Activated CD8-positive, alpha-beta T cell treated with anti-CD3 and anti-CD28 coated beads, Interleukin-2, amount 10 ng/mL, durations not matched to agents 7 days and 5 days (primary cell): ENCODE measurements at places on chromosomes 2 and 18. TPM values are rescaled to one million over a fixed set of nuclear protein-coding genes. Genes with fewer than 3 reads are reported as not detected.

Gene ST6GAL2
- total RNA-seq = not detected

Gene SERPINB3
- total RNA-seq = not detected

DNA sequence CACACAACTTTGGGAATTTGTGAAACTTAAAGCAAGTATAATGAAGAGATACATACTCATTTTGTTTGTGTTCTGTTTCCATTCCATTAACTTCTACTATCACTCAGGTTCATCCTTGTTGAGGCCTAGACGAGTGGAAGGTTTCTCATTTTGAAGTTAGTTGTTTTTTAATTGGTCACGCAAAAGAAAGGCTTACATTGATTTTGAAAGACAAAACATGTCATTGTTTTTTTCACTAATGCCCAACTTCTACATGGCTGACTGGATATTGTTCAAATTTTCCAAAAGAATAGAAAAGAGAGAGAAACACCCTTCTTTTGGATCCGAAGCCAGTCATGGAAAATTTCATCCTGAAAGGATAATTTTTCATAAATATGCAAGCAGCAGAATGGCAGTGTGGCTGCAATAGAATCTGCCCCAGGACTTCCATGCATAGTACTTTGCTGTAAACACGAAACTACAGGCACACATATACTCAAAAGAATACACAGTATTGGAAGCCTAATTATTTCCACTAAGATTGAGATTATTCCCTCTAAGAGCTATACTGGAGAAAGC, 27.4 kb downstream of the PRKCE start:
- no peak for DNase-seq
- H3K27ac ChIP-seq = no peak overlapping the region
- H3K4me1 ChIP-seq = peaks cover 2% of the 10 kb centered on the region
- no peaks in the 10 kb centered on the region for H3K27me3 ChIP-seq

DNA sequence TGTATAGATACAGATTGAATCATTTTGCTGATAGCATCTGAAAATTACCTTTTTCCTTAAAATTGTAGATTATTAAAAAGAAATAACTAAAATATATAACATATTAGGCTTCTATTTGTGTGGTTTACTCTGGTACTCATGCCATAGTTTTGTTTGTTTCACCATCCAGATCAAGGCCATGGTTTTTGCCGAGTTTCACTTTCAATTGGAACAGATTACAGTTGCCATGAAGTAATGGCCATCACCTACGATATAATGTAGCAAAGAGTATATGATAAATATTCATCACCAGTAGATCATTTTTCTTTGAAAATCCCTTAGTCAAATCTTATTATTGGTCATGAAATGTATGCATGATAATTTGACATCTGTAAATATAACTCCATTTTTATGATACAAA, 11.9 kb upstream of the DNAH7 start:
- peaks cover 19% of the 10 kb centered on the region for H3K36me3 ChIP-seq
- H3K27me3 ChIP-seq = no peaks in the 10 kb centered on the region
- DNase-seq = no peak
- H3K4me3 ChIP-seq = no peak overlapping the region
- H3K4me1 ChIP-seq = peaks cover 20% of the 10 kb centered on the region

DNA sequence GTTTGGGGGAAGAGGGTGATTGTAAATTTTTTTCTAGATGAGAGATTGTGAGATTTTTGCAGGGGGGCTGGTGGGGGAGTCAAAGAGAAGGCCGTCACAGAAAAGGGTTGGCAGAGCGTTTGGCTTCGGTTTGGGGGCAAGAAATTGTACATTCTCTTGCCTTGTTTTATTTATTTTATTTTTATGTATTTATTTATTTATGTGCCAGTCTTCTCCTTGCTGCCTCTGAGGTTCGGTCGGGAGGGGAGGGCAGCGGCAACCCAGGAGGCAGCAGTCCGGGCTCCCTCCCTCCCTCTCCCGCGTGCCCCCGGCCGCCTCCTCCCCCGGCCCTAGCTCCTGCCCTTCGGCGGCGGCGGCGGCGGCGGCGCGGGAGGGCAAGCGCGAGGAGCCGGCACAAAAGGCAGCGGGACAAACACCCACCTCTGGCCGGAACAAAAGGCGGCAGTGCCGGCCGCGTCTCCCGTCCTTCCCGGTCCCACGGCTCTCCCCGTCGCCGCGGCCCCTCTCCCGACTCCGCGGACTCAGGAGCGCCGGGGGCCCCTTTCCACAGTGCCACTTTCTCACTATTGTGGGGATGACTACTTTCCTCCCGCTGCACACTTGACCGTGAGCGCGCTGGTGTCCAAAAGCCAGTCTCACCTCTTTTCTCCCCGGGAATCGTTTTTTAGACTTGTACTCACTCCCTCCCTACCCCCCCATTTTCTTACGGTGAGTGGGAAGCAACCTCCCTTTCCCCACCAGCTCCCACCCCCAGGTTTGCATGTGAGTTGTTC, 1.2 kb downstream of the BCL11A start:
- no peaks in the 10 kb centered on the region for H3K36me3 ChIP-seq
- H3K27me3 ChIP-seq = peaks cover 64% of the 10 kb centered on the region
- no peak for DNase-seq
- no peak overlapping the region for H3K27ac ChIP-seq
- peaks cover 43% of the 10 kb centered on the region for H3K4me1 ChIP-seq

Gene CCDC85A
- not detected for total RNA-seq

Gene PRSS56
- total RNA-seq = not detected

Gene MAL
- 188 TPM for total RNA-seq

Gene SOX11
- not detected for total RNA-seq

DNA sequence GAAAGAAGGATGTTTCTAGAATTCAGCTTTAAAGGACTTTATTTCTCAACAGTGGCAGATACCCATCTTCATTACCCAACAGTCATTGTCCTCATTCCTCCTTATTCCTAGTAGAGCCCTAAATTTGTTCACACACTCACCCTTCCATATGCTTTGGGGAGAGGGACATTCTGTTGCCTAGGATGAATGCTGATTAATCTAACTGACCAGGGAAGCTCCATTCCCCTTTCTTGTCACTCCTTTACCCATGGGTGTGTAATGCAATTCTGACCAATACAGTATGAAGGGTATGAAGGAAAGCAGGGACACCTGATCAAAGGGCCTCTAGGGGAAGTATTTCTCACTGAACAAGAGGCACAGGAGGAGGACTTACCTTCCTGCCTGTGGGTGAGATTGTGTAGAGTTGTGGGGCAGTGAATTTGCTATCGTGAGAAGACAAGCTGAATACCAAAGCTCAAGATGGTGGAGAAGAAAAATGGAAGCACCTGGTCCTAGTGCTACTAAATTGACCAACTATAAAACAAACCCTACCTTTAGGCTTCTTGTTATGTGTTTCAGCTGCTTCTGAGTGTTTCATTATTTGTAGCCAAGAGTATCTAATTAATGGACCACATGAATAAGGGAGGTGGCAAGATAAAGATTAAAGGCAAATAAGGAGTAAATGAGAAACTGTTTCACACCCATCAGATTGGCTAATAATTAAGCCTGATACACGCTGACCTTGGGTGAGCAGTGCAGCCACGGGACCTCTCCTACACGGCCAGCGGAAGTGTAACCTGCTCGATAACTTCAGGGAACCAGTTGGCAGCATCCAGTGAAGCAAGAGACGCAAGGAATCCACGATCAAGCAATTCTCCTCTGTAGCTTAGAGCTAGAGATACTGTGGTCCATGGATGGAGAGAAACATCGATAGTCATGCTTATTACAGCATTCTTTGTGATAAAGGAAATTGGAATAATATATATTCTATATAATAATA, 202.3 kb downstream of the MYCN start:
- H3K4me3 ChIP-seq = no peak overlapping the region
- H3K36me3 ChIP-seq = no peaks in the 10 kb centered on the region
- no peak overlapping the region for H3K27ac ChIP-seq
- no peaks in the 10 kb centered on the region for H3K4me1 ChIP-seq

GRCh38 chr2:33444967-33445366, 31.5 kb upstream of the RASGRP3 start:
- H3K4me1 ChIP-seq = no peaks in the 10 kb centered on the region
- DNase-seq = no peak
- no peak overlapping the region for H3K4me3 ChIP-seq

DNA sequence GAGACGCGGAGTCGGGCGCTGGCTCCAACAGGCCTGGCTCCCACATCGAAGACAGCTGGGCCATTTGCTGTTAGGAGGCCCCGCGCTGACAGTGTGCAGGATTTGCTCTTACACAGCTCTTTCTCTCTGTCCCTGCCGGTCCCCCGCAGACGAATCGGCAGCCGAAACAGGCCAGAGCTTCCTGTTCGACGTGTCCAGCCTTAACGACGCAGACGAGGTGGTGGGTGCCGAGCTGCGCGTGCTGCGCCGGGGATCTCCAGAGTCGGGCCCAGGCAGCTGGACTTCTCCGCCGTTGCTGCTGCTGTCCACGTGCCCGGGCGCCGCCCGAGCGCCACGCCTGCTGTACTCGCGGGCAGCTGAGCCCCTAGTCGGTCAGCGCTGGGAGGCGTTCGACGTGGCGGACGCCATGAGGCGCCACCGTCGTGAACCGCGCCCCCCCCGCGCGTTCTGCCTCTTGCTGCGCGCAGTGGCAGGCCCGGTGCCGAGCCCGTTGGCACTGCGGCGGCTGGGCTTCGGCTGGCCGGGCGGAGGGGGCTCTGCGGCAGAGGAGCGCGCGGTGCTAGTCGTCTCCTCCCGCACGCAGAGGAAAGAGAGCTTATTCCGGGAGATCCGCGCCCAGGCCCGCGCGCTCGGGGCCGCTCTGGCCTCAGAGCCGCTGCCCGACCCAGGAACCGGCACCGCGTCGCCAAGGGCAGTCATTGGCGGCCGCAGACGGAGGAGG, 3.5 kb downstream of the GDF7 start:
- H3K27ac ChIP-seq = no peak overlapping the region
- no peak for DNase-seq
- peaks cover 13% of the 10 kb centered on the region for H3K4me1 ChIP-seq
- no peaks in the 10 kb centered on the region for H3K36me3 ChIP-seq
- H3K4me3 ChIP-seq = no peak overlapping the region

Gene CEP76
- total RNA-seq = 17.2 TPM

- H3K36me3 ChIP-seq = no peaks in the 10 kb centered on the region
- H3K4me1 ChIP-seq = no peaks in the 10 kb centered on the region
- H3K27ac ChIP-seq = no peak overlapping the region
- DNase-seq = no peak
Observed at GRCh38 chr2:238975408-238975807, 127.5 kb downstream of the TWIST2 start.

DNA sequence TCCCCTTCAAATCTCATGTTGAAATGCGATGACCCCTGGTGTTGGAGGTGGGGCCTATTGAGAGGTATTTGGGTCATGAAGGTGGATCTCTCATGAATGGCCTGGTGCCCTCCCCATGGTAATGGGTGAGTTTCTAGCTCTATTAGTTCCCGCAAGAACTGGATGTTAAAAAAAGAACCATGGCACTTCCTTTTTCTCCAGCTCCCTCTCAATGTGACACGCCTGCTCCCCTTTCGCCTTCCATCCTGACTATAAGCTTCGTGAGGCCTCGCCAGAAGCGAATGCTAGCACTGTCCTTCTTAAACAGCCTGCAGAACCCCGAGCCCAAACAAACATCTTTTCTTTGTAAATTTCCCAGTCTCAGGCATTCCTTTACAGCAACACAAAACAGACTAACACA, 303.2 kb upstream of the REV1 start:
- H3K4me1 ChIP-seq = no peaks in the 10 kb centered on the region
- H3K27me3 ChIP-seq = peaks cover 12% of the 10 kb centered on the region
- no peaks in the 10 kb centered on the region for H3K36me3 ChIP-seq
- no peak overlapping the region for H3K27ac ChIP-seq
- DNase-seq = no peak
- no peak overlapping the region for H3K4me3 ChIP-seq

- peaks cover 37% of the 10 kb centered on the region for H3K4me1 ChIP-seq
- peak overlapping the region; percentile 48 for H3K27ac ChIP-seq
- no peak overlapping the region for H3K4me3 ChIP-seq
- peaks cover 65% of the 10 kb centered on the region for H3K36me3 ChIP-seq
- H3K27me3 ChIP-seq = no peaks in the 10 kb centered on the region
Observed at GRCh38 chr2:68800027-68800401, 65.4 kb downstream of the ARHGAP25 start.

DNA sequence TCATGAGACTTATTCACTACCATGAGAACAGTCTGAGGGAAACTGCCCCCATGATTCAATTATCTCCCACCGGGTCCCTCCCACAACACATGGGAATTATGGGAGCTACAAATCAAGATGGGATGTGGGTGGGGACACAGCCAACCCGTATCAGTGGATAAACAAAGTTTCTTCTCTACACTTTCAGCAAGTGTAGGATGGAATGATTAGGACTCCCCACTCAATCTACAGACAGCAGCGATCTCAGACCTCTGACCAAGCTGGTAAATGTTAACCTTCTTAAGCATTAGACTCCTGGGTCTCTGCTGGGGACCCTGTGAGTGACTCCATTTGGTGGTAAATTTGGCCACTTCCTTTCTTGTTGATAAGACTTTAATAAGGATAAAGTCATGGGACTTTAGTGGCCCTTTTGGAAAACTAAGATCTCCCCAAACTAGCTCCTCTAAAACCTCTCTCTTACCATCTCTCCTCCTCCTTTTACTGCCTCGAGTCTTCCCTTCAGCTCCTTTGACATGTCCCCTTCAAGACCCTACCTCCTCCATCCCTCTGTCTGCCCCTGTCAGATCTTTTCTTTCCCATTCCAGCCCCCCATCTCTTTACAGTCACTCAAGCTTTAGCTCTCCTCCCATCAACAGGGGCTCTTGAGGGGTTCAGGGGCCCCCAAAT, 71.9 kb downstream of the MYL12B start:
- DNase-seq = no peak
- H3K4me1 ChIP-seq = no peaks in the 10 kb centered on the region
- no peaks in the 10 kb centered on the region for H3K36me3 ChIP-seq
- H3K27me3 ChIP-seq = no peaks in the 10 kb centered on the region
- no peak overlapping the region for H3K4me3 ChIP-seq
- no peak overlapping the region for H3K27ac ChIP-seq

- no peak overlapping the region for H3K4me3 ChIP-seq
- no peaks in the 10 kb centered on the region for H3K27me3 ChIP-seq
- DNase-seq = no peak
- H3K4me1 ChIP-seq = no peaks in the 10 kb centered on the region
Observed at GRCh38 chr2:220015576-220015975, 388.1 kb downstream of the SLC4A3 start.

GRCh38 chr18:31097666-31098065, 4.6 kb downstream of the DSC2 start:
- DNase-seq = no peak
- peaks cover 25% of the 10 kb centered on the region for H3K27me3 ChIP-seq
- H3K4me3 ChIP-seq = no peak overlapping the region
- no peak overlapping the region for H3K27ac ChIP-seq
- H3K4me1 ChIP-seq = no peaks in the 10 kb centered on the region

DNA sequence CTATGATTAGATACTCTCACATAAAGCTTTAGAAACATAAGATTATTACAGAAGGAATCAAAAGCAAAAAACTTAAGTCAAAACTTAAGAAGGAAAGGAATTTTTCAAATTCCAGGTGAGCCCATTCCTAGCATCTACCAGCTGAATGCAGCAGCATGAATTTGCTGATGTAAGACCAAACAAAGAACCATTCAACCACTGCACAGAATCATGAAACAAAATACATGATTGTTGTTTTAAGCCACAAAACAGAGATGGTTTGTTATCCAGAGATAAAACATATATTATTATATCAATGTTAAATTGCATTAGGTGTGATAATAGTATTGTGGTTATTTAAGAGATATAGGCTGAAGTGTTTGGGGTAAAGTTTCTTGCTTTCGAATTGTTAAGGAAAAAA, 29.0 kb downstream of the PIGN start:
- no peaks in the 10 kb centered on the region for H3K27me3 ChIP-seq
- no peak overlapping the region for H3K4me3 ChIP-seq
- DNase-seq = no peak
- H3K4me1 ChIP-seq = no peaks in the 10 kb centered on the region
- peaks cover 10% of the 10 kb centered on the region for H3K36me3 ChIP-seq

- DNase-seq = no peak
- H3K4me1 ChIP-seq = no peaks in the 10 kb centered on the region
- no peaks in the 10 kb centered on the region for H3K36me3 ChIP-seq
- no peak overlapping the region for H3K4me3 ChIP-seq
Observed at GRCh38 chr18:76553715-76554546, 58.9 kb upstream of the ZNF516 start.

Gene SPATA3
- 0.29 TPM for total RNA-seq

Gene OTOF
- 17.2 TPM for total RNA-seq
